DMS 273 treated with DMSO at 0.1 percent for 48 hours (cell line): ENCODE measurements at places on chromosomes 6 and 20.

GRCh38 chr6:71402096-71402495 is 113.5 kb downstream of the OGFRL1 start:
- DNase-seq = no peak

- DNase-seq = no peak
Observed at GRCh38 chr6:14085176-14085787, 32.3 kb upstream of the CD83 start.

DNA sequence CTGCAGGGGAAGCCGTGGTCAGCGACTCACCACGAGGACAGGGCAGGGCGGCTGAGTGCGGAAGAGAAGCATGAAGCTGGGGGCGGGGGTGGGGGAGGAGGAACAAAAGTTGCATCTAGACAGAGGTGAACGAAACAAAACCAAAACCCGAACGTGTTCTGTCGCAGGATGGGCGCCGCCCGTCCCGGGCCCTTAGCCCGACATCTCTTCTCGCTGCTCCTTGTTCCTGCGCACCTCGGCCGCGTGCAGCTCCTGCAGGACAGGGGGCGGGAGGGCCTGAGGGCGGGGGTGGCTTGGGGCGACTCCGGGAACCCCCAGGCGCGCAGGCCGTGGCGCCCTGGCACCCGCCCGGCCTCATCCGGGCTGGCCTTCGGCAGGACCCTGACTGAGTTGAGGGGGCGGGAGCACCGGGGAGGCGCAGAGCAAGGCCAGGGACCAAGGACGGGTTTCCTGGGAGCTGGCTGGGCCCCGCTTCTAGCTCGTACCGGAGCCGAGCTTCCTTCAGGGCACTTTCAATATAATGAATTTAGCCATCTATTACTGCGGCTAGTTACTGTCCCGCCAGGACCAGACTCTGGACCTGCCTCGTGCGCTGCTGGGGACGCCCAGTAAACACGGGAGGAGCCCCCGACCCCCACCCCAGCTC is 12.0 kb downstream of the STMN3 start:
- DNase-seq = no peak

DNA sequence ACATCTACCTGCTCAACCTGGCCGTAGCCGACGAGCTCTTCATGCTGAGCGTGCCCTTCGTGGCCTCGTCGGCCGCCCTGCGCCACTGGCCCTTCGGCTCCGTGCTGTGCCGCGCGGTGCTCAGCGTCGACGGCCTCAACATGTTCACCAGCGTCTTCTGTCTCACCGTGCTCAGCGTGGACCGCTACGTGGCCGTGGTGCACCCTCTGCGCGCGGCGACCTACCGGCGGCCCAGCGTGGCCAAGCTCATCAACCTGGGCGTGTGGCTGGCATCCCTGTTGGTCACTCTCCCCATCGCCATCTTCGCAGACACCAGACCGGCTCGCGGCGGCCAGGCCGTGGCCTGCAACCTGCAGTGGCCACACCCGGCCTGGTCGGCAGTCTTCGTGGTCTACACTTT is 619 bp downstream of the SSTR4 start:
- DNase-seq = no peak

- DNase-seq = no peak
Observed at GRCh38 chr20:45061244-45061643, 39.7 kb downstream of the KCNS1 start.

GRCh38 chr20:23365390-23366165 is 3.6 kb downstream of the GZF1 start:
- no peak for DNase-seq

- DNase-seq = no peak
Observed at GRCh38 chr6:20965915-20966314, 431.7 kb downstream of the CDKAL1 start.

- no peak for DNase-seq
Observed at GRCh38 chr6:133340557-133340956, 99.4 kb downstream of the EYA4 start.

- no peak for DNase-seq
Observed at GRCh38 chr6:145736661-145737144, 1.4 kb upstream of the EPM2A start.

DNA sequence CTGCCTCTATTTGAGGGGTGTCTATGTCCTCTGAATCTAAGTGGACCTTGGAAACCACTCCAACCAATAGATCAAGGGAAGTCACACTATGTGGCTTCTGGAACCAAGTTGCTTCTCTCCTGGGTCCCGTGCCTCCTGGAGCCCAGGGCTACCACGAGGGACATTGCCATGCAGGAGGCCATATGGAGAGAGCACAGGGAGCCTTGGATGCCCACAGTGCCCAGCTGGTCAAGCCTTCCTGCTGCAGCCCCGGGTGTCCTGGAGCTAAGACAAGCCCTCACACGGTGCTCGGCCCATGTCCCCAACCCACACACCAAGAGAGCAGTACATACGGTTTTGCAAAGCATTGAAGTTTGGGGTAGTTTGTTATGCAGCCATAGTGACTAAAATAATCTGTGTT is 231.6 kb downstream of the SYNDIG1 start:
- DNase-seq = no peak

- DNase-seq = no peak
Observed at GRCh38 chr6:148925701-148926100, 178.9 kb downstream of the UST start.

GRCh38 chr6:162450358-162450757 is 277.2 kb downstream of the PRKN start:
- DNase-seq = no peak

GRCh38 chr20:14580418-14581074 is 243.1 kb upstream of the FLRT3 start:
- DNase-seq = peak; percentile 80

GRCh38 chr20:39246436-39246835 is 284.3 kb downstream of the DHX35 start:
- DNase-seq = no peak

DNA sequence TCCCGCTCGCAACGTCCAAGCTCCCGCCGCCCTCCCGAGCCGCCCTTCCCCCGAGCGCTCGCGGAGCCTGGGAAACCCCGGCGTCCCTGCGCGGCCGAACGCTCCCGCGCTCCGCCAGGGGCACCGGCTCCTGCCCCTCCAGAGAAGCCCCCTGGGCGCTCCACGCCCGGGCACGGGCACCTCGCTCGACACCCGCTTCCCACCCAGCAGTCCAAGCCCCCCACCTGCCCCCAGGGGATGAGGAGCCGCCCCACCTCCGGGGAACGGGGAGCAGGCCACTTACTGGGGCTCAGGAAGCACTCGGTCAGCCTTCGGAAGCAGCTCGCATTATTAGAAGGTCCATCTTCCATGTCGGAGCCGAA is 1.4 kb downstream of the PDE10A start:
- DNase-seq = no peak

DNA sequence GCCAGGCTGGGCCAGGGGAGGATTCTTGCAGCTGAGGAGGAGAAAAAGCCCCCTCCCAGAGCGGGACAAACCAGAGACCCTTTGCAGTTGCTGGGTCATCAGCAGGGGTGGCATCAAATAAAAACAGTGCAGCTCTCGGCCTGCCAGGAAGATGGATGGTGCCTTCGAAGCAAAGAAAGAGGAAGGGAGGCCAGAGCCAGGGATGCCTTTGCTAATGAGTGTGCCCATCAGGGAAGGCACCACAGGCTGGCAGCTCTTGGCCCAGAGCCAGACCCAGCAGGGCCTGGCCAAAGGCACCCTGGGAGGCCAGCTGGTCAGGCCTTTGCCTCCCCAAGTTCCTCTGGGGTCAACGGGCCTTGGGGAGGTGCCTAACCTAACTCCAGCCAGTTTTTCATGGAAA is 26.3 kb upstream of the ZNF318 start:
- DNase-seq = no peak

- DNase-seq = no peak
Observed at GRCh38 chr6:151514000-151514730, 20.3 kb downstream of the CCDC170 start.

DNA sequence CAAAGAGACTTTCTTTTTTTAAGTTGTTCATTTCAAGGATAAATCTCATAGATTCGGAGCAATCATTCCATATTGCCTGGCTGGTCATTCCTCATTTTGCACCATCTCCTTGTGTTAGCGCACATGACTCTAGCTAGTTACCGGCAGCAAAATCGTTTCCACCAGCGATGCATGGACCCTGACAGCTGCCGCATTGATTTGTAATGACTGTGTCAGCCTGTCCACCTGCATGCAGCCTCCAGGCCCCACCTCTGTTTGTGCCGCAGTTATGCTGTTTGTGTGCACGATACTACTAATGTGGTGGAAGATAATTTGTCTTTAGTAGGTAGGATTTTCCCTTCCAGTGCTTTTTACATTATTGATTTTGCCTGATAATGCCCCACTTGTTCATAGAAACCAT is 164.0 kb downstream of the TBC1D7 start:
- DNase-seq = no peak

- DNase-seq = no peak
Observed at GRCh38 chr20:42628683-42629082, 561.0 kb downstream of the PTPRT start.

DNA sequence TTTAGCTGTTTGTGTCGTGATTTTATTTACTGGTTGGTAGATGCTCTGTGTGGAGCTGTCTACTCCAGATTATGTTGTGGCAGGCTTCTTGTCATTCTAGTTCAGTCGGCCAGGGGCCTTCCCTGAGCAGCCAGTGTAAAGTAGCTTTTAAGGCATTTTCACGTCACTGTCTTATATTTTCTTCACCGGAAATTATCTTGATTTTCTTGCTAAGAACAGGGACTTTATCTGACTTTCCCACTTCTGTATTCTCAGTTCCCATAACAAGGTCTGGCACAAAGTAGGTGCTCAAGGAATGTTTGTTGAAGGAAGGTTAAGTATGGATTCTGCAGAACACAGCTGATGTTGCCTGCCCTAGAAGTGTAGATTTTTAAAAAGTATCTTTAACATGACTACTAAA is 868 bp downstream of the LTV1 start:
- DNase-seq = no peak

DNA sequence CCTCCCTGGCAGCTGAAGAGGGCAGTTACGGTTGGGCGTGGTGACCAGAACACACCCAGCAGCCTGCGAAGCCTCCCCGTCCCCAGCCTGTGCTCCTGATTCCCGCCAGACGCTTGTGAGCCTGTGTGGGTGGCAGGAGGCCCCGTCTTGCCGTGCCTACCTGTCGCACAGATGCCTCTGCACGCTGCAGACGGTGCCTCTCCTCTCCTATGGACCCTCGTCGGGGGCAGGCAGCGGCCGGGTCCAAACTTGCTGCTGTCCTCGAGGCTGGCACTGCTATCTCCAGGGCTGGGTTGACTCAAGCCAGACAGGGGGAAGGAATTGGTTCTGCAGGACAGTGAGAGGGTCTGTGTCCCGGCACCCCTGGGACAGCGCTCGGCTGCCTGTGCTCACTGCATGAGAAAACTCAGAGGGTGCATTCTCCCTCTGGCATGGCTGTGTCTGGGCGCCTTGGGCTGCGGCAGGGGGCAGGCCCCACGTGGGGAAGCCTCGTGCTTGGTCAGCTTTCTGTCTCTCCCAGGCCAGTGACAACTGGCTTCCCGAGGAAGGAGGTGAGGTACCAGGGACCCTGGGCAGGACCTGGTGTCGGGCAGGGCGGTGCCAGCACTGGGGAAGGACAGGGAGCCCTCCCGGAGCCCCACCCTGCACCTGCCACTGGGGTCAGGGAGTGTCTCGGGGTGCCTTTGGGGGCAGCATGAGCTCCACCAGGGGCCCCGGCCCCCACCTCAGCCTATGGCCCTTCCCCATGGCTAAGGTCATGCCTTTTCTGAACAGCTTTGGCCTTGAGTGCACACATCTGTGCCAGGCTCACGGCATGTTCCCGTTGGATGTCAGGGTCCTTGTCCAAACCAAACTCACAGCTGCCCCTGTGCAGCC is 127.5 kb downstream of the TAF4 start:
- DNase-seq = no peak

DNA sequence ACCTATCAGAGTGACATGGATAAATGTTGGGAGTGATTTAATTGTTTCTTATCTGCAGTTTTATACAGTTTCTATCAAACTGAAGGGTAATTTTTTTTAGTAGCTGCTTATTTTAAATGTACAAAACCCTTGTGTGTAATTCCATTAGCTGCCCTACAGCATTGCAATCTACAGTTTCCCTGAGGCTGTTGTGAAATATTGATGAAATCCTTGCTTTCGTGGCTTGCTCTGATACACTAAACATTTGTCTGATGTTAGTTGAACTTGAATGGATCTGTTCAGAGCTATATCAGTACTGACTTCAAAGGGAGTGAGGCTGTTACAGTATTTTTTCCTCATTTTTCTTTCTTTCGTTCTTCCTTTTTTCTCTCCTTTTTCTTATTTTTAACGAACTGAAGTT is 255.4 kb downstream of the TSHZ2 start:
- no peak for DNase-seq

DNA sequence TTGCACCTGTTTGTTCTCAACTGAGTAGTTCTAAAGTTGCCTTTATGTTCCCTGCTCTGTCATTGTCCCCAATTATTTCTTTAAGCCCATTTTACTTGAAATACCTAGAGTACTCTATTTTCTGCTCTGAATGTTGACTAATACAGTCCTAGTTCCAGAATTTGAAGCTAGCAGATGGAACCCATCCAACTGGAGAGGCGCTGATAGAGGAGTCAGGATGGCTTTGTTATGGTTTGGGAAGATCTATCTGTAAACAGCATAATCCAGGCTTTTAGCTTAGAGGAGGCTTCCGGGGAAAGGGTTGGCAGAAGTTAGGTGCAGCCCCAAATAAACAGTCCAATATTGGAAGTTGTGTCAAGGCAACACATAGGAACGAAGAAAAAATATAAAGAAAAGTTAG is 927.7 kb downstream of the TFAP2A start:
- DNase-seq = no peak

GRCh38 chr6:35139924-35140638 is 1.1 kb downstream of the TCP11 start:
- peak; percentile 31 for DNase-seq

DNA sequence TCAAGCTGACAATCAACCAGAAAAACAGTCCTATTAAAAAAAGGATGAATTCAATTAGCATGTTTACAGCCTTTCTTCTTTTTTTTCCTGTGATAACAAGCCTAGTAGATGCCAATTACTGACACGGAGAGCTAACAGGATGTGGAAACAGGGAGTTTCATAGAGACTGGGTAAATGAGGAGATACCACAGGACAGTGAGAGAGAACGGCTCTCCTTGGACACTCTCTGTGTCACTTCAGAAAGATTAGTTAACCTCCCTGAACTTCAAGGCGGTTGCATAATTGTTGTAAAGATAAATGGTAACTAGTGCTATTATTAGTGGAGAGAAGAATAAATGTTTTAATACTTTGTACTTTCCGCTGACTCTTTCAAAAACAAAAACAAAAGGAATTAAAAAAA is 14.8 kb downstream of the SLC17A5 start:
- no peak for DNase-seq

- DNase-seq = no peak
Observed at GRCh38 chr6:157935786-157936185, 45.9 kb upstream of the SYNJ2 start.

GRCh38 chr6:107820338-107821261 is 3.5 kb downstream of the SCML4 start:
- DNase-seq = no peak
